ENCODE measurements at places on chromosomes 3 and 15.
A peak's percentile ranks its signal among the peaks of the same experiment; 100 is the strongest.

DNA sequence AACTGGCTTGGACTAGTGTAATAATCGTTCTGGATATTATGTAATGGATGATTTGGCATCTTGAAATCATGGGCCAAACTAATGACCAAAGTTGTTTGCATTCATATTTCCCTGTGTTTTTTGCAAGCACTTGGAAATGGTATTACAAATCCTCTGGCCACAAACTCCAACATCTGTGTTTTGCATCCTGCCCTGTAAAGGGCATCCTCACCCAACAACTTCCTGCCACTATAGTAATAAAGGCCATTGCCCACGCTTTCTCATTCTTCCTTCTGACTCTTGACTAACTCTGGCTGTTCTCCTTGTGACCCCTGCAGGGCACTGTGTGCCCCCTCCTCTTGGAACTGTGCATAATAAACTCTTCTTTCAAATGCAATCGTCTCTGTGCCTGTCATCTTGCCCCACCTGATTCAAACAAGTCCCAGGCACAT is 25.4 kb upstream of the PSMD6 start:
- DNase-seq, result no peak

DNA sequence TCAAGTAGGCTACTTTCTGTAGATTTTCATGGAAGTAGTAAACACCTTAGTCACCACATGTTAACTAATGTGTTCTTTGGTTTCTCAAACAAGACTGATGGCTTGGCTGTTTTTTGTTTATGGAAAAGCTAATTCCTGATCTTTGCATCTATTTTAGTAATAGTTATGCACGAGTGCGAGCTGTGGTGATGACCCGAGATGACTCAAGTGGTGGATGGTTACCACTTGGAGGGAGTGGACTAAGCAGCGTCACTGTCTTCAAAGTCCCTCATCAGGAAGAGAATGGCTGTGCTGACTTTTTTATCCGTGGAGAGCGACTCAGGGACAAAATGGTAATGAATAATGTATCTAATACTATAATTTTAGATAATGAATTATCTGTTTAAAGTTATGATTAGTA is 46.6 kb downstream of the SPRED1 start:
- no peak for DNase-seq

GRCh38 chr15:44720460-44721176 is 9.3 kb downstream of the B2M start:
- DNase-seq, result no peak

GRCh38 chr3:171845481-171846284 is 2.5 kb downstream of the TMEM212 start:
- no peak for DNase-seq

GRCh38 chr3:48661501-48662144 is 1.1 kb downstream of the CELSR3 start:
- DNase-seq, result no peak

DNA sequence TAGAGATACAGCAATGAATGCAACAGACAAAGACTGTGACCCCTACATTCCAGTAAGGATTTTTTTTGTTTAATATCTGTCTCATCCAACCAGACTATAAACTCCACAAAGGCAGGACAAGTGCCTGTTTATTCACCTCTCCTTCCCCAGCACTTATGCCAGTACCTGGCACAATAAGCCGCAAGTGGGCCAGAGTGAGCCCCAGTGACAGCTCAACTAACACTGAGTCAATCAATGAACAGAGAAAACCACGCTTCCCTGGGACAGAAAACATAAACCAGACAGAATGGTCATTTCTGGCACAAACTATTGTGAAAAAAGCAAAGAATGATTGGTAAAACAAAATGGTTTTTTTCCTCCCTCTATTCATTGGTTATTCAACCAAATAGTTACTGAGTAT is 52.2 kb downstream of the RYK start:
- no peak for DNase-seq

DNA sequence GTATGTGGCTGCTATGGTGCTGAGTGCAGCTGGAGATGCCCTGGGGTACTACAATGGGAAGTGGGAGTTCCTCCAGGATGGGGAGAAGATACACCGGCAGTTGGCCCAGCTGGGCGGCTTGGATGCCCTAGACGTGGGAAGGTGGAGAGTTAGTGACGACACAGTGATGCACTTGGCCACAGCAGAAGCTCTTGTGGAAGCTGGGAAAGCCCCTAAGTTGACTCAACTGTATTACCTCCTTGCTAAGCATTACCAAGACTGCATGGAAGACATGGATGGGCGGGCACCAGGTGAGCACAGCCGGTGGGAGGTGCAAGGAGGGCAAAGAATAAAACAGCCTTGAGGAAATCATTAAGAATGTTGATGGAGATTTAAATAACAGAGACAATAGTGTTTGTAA is 2.9 kb downstream of the ADPRH start:
- DNase-seq, result no peak

DNA sequence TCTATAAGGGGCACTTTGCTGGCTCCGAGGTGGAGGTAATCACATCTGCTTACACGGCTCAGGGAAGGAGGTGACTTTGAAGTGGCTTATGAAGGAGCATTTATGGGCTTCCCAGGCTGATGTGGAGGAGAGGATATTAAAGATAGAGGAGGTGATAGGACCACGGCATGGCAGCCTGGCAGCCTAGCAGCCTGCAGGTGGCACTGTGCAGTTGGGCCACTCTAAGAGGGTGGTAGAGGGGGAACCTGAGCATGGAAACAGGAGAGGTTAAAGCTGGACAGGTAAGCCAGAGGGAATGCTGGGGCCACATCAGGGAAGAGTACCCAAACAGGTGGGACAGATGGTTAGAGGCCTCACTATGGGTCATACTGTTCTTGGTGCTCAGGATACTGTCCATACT is 375.0 kb downstream of the WDR72 start:
- DNase-seq, result no peak

GRCh38 chr15:78047761-78048627 is 29.5 kb downstream of the TBC1D2B start:
- DNase-seq, result no peak

DNA sequence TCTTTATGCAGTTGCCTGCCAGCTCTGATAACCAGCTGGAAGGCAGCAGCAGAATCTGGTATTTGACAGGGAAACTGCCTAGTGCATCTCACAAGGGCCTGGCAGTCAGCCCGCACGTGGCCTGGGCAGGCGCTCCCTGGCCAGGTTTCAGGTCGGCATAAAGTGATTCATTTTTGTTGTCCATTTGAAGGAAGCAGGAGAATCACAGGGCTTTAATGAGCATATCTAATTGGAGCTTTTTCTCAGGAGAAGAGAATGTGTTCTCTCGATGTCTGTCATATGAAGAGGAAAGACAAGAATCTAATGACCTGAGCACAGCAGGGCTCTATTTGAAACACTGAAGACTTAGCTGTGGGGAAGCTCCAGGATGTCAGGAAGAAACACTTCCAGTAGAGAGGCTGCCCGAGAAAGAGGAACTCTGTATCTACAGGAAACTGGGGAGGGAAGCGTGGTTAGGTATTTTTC is 98.8 kb upstream of the MB21D2 start:
- peak; percentile 47 for DNase-seq

DNA sequence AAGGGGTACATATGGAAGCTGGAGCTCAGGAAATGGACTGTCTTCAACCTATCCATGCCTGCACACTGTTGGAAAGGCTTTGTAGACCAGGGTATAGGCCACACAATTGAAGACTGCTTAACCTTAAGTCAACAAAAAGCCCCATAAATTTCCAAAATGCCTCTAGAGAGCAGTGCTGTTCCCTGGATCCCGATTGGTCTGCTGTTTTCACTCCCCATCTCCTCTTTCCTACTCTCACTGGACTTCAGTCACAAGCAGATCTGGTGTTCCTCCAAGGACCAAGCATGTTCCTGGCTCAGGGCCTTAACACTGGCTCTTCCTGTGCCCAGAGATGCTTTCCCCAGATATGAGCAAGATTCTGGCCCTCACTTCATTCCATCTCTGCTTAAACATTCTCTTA is 22.8 kb upstream of the LRRC34 start:
- DNase-seq, result no peak

- no peak for DNase-seq
These were observed 8.4 kb upstream of the NMB start for GRCh38 chr15:84666373-84666772.

DNA sequence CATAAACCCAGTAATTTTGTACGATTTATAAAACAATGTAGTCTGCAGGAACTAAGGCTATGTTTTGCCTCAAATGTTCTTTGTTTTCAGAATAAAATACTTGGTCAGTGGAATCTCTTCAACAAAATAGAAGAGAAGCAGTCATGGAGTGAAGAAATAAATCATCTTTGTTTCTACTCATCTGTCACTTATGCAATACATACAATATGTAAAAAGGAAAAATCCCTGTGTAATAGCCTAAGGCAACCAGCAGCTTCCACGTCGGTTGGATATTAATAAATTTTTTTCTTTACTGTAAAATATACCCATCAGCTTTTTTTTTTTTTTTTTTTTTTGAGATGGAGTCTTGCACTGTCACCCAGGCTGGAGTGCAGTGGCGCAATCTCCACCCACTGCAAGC is 5.2 kb upstream of the WDR5B start:
- DNase-seq, result no peak

DNA sequence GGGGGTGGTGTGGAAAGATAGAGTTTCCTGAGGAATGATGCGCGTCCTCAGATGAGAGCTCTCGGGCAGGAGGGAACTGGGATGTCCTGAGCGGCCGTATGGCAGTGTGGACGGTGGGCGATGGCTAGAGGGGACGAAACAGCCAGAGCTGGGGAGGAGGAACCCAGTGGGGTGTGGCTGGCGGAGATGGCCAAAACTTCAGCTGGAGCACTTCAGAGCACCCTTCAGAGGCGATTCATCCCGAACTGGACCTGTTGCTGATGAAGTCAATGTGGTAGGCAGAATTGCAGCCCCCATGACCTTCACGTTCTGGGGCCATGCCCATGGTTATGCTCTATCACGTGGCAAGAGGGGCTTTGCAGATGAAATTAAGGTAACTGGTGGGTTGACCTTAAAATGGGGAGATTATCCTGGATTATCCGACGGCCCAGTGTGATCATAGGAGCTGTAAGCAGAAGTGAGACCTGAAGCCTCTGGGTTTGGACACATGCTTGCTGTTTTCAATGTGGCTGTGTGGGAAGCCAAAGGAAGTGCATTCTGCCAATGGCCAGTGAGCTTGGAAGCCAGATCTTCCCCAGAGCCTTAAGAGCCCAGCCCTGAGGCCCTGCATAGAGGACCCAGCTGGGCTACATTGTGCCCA is 52.3 kb downstream of the ATP1B3 start:
- DNase-seq, result no peak

GRCh38 chr3:43126536-43126935 is 20.7 kb upstream of the POMGNT2 start:
- no peak for DNase-seq

DNA sequence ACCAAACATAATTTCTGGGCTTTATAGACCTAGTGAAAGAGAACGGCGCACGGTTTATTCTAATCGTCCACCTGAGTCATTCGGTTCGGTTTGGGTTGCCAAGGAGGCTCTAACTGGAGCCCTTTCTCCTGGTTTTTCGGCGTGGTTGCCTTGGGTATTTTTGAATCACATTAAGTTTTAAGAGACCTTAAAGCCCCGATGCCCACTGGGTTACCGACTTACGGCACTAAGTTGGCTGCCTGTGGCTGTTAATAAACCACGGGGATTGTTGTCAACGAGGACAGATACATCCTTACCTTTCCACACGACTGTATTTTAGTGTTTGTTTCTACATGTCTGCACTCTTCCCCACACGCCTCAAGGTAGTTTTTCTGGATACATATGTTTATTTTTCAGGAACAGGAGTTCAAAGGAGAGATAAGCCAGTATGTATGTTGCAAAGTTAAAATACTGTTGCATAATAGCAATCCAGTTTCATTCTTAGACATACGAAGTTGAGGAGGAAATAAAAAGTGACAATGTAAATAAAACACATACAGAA is 1.2 kb upstream of the ANP32A start:
- no peak for DNase-seq

GRCh38 chr3:151445273-151446001 is 15.4 kb downstream of the IGSF10 start:
- no peak for DNase-seq

GRCh38 chr15:47398594-47398993 is 318.7 kb upstream of the SEMA6D start:
- DNase-seq, result no peak

Measured in iPS DF 19.7 (cell line).